Left lung (tissue), 14 donors: ENCODE measurements at places on chromosomes 1 and 21.

DNA sequence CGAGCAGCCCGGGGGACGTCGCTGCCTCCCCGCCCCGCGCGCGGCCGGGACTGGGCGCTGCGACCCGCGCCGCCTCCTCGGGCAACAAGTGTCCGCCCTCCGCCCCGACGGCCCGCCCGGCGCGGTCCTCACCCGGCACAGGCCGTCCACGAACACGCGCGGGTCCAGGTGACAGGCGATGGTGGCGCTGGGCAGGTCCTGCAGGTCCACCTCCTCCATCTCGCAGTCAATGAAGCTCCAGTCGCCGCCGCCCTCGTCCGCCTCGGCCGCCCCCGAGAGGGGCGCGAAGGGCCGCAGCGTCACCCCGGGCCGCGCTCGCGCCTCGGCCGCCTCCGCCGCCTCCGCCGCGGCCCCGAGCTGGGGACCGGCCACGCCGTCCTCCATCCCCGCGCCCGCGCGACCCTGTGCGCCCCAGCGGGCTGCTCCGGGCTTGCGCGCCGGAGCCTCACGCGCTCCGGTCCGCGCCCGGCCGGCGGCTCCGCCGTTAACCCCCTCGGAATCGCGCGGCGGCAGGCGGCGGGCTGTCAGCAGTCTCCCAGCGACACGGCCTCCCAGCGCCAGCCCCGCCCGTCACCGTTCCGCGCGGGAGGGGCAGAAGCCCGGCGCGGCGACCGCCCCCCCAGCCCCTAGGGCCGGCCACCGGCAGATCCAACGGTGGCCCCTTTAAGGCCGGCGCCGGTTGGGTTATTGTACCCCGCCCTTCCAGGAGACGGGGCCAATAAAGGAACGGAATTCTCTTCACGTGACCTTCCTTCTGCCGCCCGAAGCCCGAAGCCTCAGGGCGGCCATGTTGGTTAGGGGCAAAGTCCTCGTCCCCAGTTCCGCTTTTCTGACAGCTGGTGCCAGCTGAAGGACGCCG is at the start of gene RCAN1:
Gene RCAN1, minus strand, starts transcription at position 486 of the 859 bp plus-strand sequence. Its CDS starts 102 bp downstream, at position 384.
- DNase-seq: peak; percentile 92
- peaks cover 4% of the 10 kb centered on the region for H3K4me1 ChIP-seq
- H3K4me3 ChIP-seq: peak within 1 kb of the TSS; percentile 67
- no peaks in the 10 kb centered on the region for H3K36me3 ChIP-seq
- no peaks in the 10 kb centered on the region for H3K27me3 ChIP-seq

DNA sequence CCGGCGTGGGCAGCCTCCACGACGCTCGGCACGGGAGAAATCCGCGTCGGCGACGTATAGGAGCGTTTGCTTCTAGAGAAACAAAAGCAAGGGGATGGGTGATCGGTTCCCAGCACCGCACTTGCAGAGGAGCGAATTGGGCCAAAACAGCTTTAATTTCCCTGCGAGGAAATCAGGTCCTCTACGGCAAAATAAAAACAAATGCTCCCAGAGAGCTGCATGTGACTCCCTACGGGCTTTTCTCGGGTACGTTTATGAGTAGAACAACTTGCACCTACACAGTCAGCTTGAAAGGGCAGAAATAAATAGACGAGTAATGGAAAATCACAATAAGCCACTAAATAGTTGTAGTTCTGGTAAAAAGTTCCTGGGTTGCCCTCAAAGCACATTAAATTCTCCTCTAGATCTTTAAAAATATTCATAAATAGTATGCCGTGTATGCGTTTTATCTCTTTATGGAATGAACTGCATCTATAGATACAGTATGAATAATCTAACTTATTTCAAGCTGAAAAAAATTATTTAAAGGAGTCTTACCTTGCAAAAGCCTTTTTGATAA is 1.2 kb downstream of the NHLH2 start:
- peak overlapping the region; percentile 19 for H3K4me3 ChIP-seq
- no peaks in the 10 kb centered on the region for H3K36me3 ChIP-seq

- H3K4me3 ChIP-seq: no peak overlapping the region
- H3K4me1 ChIP-seq: no peaks in the 10 kb centered on the region
- peaks cover 24% of the 10 kb centered on the region for H3K27me3 ChIP-seq
Observed at GRCh38 chr21:45573452-45574035, 31.3 kb upstream of the SLC19A1 start.

DNA sequence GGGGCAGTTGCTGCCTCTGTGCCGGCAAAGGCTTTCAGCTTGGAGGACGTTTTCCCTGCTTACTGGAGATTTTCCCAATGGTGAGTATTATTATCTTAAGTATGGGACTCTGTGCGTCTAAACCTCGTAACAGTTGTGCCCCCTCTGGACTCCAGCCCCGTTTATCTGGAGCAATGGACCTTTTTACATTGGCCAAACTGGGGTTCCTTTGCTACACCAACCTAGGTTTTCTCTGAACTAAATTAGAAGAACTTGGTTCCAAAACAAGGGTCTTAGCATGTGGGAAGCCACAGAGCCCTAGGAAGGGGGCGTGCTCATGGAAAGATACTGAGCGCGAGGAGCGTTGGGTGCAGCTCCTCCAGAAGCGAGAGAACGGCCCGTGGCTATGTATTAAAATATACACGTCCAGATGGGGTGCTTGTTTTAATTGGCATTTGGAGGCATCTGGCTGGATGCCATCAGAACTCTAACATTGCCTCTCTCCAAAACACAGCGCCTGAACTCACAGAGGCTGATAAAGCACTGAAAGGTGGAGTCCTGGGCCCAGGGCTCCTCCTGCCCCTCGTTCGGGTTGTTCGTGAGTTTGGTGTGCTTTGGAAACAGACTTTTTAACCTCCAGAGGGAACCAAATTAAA is 28.4 kb downstream of the POFUT2 start:
- H3K4me1 ChIP-seq: no peaks in the 10 kb centered on the region
- peaks cover 44% of the 10 kb centered on the region for H3K27me3 ChIP-seq
- H3K27ac ChIP-seq: no peak overlapping the region
- H3K4me3 ChIP-seq: no peak overlapping the region

DNA sequence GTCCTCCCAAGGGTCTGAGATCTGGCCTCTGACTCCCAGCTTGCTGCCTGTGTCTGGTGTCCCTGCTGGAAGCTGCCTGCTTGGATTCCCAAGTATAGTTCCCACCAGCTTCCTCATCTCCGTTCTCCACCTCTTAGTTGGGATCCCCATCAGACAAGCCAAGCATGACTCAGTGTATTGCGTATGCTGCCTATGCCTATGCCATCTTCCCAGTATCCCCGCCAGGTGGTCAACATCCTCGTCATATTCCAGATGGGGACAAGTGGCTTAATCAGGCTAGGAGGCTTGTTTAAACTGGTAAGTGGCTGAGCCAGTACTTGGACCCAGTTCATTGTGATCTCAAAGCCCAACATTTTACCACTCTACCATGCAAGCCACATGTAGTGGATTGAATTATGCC is 204.4 kb downstream of the GRIK3 start:
- H3K4me3 ChIP-seq: no peak overlapping the region
- no peaks in the 10 kb centered on the region for H3K27me3 ChIP-seq

DNA sequence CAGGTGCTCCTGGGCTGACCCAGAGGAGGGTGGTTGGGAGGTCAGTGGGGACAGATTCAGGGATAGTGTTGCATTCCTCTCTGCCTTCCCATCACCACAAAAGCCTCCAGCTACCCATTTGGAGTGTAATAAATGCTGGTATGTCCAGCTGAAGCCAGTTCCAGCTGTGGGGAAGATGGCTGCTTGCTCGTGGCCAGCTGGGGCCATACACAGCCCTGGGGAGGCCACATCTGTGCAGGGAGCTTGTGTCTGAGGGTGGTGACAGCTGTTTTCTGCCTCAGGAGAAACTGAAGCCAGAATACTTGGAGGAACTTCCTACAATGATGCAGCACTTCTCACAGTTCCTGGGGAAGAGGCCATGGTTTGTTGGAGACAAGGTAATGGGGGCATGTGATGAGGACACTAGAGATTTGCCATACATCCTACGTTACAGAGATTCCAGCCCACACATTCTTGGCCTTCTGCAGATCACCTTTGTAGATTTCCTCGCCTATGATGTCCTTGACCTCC is 2.7 kb downstream of the GSTM4 start:
- peaks cover 14% of the 10 kb centered on the region for H3K36me3 ChIP-seq
- no peak overlapping the region for H3K27ac ChIP-seq
- no peak for DNase-seq

GRCh38 chr1:22295856-22296255 is 153.0 kb upstream of the WNT4 start:
- no peak overlapping the region for H3K27ac ChIP-seq
- H3K36me3 ChIP-seq: no peaks in the 10 kb centered on the region
- no peaks in the 10 kb centered on the region for H3K4me1 ChIP-seq
- H3K4me3 ChIP-seq: no peak overlapping the region

DNA sequence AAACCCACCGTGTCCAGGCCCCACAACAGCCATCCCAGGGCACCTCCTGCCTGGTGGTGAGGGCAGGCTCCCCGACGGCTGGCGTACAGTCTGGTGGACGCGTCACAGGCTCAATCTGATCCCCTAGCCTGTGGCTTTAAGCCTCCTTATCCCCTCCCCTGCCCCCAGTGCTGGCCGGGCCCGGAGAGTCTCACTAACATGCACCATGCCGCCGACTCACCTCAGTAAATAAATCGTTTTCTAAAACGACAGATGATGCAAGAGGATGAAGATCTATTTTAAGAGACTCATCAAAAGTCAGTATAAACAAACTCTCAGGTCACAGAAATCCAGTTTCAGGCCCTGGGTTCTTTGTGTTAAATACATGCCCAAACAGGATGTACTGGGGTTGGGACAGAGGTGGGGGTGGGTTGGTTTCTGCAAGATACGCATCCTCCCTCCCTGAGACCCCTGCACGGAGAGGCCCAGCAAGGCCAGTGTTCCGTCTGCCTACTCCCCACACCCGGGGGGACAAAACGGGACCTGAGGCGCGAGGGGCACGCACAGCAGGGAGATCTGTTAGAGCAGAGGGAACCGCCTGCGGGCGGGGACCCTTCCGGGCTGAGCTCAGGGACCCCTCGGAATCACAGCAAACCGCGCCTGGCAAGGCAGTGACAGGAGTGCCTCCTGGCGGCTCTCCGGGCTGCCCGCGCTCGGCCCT is 3.1 kb downstream of the PANK4 start:
- no peaks in the 10 kb centered on the region for H3K36me3 ChIP-seq
- H3K4me3 ChIP-seq: no peak overlapping the region
- peaks cover 41% of the 10 kb centered on the region for H3K4me1 ChIP-seq
- no peak overlapping the region for H3K27ac ChIP-seq

GRCh38 chr21:29436143-29436542 is 137.4 kb downstream of the BACH1 start:
- no peak overlapping the region for H3K4me3 ChIP-seq
- DNase-seq: no peak
- H3K36me3 ChIP-seq: no peaks in the 10 kb centered on the region

DNA sequence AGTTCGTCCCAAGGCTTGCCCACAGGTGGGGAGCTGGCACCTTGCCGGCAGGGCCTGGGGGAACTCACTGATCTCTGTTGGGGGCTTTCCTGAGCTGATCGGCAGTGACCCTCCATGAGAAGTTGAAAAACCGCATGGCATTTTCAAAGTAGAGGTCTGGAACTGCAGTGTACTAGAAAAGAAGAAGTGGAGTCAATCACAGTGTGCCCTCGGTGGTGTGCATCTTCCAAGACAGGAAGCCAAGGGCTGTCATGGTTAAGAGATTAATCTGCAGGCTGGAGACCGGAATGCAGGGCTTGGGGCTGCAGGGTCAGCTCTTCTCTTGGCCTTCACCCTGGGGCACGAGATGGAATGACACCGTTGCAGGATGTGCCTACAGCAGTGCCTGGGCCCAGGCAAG is 56.8 kb downstream of the ECE1 start:
- H3K4me1 ChIP-seq: no peaks in the 10 kb centered on the region
- H3K27me3 ChIP-seq: no peaks in the 10 kb centered on the region
- no peak overlapping the region for H3K4me3 ChIP-seq
- H3K27ac ChIP-seq: no peak overlapping the region

DNA sequence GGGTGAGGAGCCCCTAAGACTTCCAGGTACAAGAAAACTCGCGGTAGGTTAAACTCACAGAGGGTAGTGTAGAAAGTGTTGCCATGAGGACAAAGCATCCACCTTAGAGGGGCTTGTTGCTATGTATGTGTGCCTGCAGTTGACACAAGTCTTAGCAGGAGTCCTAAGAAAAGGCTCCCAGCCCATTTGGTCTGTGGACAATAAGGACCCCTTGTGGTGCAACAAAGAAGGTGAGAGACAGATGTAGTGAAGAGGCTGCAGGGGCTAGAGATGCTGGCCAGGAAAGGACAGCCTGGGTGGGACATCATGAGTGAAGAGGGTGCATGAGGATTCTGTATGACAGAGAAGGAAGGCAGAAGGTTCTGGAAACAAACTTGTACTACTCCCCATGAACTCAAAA is 36.3 kb upstream of the IL10 start:
- no peak overlapping the region for H3K4me3 ChIP-seq
- no peaks in the 10 kb centered on the region for H3K4me1 ChIP-seq
- H3K36me3 ChIP-seq: no peaks in the 10 kb centered on the region
- H3K27me3 ChIP-seq: no peaks in the 10 kb centered on the region

- H3K27ac ChIP-seq: no peak overlapping the region
- no peaks in the 10 kb centered on the region for H3K27me3 ChIP-seq
- DNase-seq: no peak
- H3K4me1 ChIP-seq: peaks cover 6% of the 10 kb centered on the region
- no peak overlapping the region for H3K4me3 ChIP-seq
Observed at GRCh38 chr1:184302346-184302745, 84.5 kb upstream of the C1orf21 start.
